Renal cortex interstitium (tissue), 15 donors: ENCODE measurements at places on chromosomes 16 and 17. TPM values are rescaled to one million over a fixed set of nuclear protein-coding genes. Genes with fewer than 3 reads are reported as not detected.

The SCNN1G gene
- 25.8 TPM for polyA plus RNA-seq

The SYCE1L gene
- 2.4 TPM for polyA plus RNA-seq

The KCNH4 gene
- 0.03 TPM for polyA plus RNA-seq

The RMI2 gene
- 27.1 TPM for polyA plus RNA-seq

The ANKRD13B gene
- 7.5 TPM for polyA plus RNA-seq

The KLHL10 gene
- 0.16 TPM for polyA plus RNA-seq

The EFCAB13 gene
- 16.5 TPM for polyA plus RNA-seq

The MVP gene
- polyA plus RNA-seq, result 29.9 TPM

The KRTAP9-4 gene
- not detected for polyA plus RNA-seq

The TMC8 gene
- polyA plus RNA-seq, result 1.1 TPM

The RNF166 gene
- 22.4 TPM for polyA plus RNA-seq

GRCh38 chr17:14299280-14300141, 1.4 kb upstream of the HS3ST3B1 start:
- no peak for DNase-seq

- no peak for DNase-seq
Measured at GRCh38 chr17:18185832-18186626, 2.4 kb downstream of the ALKBH5 start.

DNA sequence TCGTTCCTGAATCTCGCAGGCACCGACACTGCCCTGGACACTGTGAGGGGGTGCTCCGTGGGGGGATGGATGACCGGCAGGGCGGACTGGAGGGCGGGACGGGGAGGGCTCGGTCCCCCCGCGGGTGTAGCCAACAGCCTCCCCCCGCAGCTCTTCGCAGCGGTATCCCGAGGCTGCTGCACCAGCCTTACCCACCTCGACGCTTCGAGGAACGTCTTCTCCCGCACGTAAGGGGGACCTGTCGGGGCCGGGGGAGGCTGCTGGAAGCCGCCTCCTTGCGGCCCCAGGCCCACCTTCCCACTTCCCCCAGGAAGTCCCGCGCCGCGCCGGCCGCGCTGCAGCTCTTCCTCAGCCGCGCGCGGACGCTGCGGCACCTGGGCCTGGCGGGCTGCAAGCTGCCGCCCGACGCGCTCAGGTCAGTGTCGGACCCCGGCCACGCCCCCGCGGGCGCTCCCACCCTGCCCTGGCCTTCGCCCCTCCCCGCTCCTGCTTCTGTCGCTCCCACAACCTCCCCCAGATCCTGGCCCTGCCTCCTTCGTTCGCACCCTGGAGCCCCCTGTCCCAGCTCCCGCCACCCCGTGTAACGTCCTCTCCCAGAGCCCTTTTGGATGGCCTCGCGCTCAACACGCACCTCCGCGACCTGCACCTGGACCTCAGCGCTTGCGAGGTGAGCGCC, 3.3 kb downstream of the CARMIL2 start:
- no peak for DNase-seq

DNA sequence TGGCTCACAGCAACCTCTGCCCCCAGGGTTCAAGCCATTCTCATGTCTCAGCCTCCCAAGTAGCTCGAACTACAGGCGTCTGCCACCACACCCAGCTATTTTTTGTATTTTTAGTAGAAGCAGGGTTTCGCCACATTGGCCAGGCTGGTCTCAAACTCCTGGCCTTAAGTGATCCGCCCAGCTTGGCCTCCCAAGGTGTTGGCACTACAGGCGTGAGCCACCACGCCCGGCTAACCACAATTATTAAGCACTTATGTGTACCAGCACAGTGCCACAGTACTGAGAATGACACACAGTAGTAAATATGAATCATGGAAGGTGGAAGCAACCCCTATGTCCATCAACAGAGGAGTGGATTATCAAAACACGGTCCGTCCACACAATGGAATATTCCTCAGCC, 49.8 kb downstream of the COTL1 start:
- no peak for DNase-seq

GRCh38 chr16:48321317-48322036, 63.7 kb downstream of the SIAH1 start:
- DNase-seq, result no peak

GRCh38 chr16:53945996-53946395, 242.0 kb downstream of the FTO start:
- DNase-seq, result no peak

- no peak for DNase-seq
Measured at GRCh38 chr16:2912330-2913199, 834 bp downstream of the FLYWCH1 start.

DNA sequence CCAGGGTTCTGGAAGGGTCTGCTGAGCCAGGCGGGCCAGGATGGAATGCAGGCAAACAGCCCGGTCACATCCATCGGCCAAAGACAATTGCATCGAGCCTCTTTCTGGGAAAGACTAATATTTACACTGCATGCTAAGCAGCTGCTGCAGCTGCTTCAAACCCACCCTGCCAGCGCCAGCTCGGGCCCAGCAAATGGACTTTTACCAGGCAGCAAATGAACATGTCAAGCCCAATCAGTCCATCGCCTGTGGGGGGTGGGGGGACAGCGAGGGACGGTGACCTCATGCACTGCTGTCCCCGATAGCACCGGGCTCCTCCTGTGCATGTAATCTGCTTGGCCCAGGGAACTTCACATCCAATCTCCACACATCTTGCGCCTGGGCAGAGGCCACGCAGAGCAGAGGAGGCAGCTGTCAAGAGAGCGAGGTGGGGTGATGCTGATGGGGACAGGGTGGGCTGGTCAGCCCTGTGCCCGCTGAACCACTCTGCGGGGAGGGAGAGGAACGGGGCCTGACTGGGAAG, 39.4 kb upstream of the CDH5 start:
- DNase-seq, result peak; percentile 34

GRCh38 chr17:7687072-7687907, at the start of gene TP53:
Gene TP53 (minus strand): TSS chr17:7687490. CDS start chr17:7676594, 10,896 bp downstream.
- DNase-seq, result peak; percentile 78

- no peak for DNase-seq
Measured at GRCh38 chr17:45706033-45706432, 78.1 kb upstream of the CRHR1 start.

DNA sequence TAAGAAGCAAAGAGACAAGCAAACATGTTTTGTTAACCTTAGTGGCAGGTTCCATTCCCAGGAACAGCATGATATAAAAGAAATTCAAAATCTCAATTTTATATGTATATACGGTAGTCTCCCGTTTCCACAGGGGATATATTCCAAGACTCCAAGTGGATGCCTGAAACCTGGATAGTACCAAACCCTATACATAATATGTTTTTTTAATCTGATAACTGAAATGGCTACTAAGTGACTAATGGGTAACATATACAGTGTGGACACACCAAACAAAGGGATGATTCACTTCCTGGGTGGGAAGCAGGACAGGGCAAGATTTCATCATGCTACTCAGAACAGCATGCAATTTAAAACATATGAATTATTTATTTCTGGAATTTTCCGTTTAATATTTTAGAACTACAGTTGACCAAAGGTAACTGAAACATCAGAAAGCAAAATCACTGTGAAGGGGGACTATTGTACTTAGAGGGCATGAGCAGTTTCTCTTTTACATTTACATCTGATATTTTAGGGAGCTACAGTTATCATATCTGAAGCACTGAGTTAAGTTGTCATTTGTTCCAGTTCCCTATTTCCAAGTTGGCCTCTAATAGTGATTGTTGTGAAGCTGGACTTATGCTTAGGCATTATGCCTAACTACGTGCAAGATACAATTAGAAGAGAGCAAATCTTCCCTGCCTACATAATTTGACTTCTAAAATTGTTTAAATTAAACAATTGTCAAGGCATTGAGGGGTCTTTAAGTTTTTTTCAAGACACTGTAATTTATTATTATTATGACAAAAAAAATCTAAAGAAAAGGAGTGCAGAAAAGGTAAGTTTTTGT, 34.1 kb upstream of the ABCA6 start:
- no peak for DNase-seq

DNA sequence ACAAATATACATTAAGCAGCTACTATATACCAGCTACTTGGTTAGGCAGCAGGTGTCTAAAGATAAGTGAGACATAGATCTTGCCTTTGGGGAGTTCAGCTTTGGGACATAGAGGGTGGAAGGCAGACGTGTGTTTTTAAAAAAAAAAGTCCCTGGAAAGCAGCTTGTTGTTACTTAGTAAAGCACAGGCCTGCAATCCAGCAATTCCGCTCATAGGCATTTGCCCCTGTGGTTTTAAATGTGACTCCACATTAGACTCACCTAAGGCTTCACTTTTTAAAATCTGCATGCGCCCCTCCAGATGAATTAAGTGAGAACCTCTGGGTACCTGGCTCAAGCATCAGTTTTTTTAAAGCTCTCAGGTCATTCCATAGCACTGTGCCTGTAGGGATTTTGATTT, 7.2 kb upstream of the MLYCD start:
- DNase-seq, result no peak

GRCh38 chr17:48960834-48961515, 7.4 kb downstream of the GIP start:
- no peak for DNase-seq

DNA sequence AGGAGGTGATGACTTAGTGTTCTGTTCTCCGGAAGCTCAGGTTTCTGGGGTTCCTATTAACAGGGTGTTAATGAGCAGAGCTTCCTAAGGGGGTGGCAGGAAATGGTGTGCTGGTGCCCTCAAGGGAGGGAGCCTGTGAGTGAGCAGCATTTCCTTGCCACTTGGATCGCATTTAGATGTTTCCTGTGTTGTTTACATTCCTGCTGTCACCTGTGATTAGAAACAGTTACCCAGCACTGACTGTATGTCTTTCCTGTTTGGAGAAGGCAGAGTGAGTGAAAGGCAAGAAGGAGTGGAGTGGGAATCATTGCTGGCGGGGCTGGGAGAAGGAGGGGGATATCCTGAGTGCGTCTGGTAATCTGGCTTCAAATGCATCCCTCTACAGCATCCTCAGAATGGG, 214.6 kb downstream of the CCDC182 start:
- no peak for DNase-seq

DNA sequence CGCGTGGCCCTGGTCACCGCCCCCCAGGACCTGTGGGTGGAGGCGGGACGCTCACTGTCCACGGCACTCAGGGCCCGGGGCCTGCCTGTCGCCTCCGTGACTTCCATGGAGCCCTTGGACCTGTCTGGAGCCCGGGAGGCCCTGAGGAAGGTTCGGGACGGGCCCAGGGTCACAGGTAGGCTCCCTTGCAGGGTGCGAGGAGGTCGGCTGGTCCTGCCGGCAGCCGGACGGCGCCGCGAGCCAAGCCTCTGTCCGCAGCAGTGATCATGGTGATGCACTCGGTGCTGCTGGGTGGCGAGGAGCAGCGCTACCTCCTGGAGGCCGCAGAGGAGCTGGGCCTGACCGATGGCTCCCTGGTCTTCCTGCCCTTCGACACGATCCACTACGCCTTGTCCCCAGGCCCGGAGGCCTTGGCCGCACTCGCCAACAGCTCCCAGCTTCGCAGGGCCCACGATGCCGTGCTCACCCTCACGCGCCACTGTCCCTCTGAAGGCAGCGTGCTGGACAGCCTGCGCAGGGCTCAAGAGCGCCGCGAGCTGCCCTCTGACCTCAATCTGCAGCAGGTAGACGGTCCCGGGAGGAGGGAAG, 1.3 kb downstream of the GUCY2D start:
- no peak for DNase-seq

- no peak for DNase-seq
Measured at GRCh38 chr16:51193879-51194278, 42.8 kb upstream of the SALL1 start.

DNA sequence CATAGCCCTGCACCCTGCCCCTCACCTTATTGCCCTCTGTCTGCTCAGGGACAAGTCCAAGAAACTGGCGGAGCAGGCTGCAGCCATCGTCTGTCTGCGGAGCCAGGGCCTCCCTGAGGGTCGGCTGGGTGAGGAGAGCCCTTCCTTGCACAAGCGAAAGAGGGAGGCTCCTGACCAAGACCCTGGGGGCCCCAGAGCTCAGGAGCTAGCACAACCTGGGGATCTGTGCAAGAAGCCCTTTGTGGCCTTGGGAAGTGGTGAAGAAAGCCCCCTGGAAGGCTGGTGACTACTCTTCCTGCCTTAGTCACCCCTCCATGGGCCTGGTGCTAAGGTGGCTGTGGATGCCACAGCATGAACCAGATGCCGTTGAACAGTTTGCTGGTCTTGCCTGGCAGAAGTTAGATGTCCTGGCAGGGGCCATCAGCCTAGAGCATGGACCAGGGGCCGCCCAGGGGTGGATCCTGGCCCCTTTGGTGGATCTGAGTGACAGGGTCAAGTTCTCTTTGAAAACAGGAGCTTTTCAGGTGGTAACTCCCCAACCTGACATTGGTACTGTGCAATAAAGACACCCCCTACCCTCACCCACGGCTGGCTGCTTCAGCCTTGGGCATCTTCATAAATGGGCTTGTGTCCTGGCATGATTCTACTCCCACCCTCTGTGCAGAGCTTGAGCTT, 6.3 kb upstream of the NFATC3 start:
- no peak for DNase-seq

GRCh38 chr16:55037046-55037445, 106.4 kb downstream of the IRX5 start:
- no peak for DNase-seq

DNA sequence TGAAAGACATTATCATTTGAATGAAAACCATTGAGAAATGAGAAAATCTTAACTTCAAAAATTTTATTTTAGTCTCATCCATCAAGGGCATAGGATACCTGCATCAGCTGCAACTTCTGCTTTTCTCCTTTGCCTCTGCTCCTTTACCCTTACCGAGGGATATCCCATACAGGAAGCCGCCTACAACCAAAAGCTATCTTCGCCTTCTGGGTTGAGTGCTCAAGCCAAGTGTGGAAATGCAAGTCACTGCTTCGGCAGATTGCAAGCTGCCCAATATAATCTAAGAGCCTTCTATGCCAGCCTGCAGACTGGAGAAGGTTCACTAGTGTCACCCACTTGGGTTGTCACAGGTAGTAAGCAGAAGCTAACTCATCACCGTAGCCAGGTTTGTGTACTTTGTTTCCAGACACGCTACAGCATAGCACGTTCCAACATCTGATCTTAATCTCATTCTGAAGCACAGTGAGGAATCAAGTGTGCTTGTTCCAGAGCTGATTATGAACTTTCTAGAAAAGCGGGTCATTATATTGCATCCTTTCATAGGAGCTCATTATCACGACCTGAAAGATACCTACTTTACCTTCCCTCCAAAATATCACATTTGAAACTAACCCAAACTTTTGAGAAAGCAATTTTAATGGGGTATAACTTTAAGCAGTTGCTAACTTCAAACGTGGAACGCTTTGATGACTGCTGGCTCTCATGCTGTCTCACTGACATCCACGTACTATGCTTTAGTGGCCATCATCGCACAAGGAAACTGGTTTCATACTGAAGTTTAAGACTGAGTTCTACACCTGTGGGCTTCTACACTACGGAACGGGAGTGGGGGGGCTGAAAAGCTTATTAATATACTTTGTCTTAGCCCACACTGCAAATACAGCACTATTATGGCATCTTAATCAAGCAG, 8.0 kb upstream of the UNK start:
- DNase-seq, result no peak
